ENCODE measurements at places on chromosomes 16 and 17. TPM values are rescaled to one million over a fixed set of nuclear protein-coding genes. Genes with fewer than 3 reads are reported as not detected.

DNA sequence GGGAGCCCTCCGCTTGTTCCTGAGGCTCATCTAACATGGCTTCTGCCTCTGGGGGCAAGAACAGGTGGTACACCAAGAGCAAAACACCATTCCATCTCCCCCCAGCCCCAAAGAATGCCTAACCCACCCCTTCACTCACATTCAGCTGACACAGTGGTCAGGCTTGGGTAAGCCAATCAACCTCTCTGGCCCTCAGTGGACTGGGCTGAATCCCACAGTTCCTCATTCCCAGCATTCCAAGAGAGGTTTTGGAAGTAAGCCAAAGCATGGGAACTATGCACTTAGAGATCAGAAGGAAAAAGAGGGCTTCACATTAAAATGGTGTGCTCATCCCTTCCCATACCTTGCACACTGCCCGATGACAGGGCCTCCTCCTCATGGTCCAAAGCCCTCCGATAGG is 7.8 kb downstream of the PIGS start:
- no peak for DNase-seq

- no peak for DNase-seq
These were observed 11.5 kb upstream of the KRT38 start for GRCh38 chr17:41452281-41452680.

GRCh38 chr16:2530629-2531318 is 434 bp downstream of the CEMP1 start:
- peak; percentile 20 for DNase-seq

DNA sequence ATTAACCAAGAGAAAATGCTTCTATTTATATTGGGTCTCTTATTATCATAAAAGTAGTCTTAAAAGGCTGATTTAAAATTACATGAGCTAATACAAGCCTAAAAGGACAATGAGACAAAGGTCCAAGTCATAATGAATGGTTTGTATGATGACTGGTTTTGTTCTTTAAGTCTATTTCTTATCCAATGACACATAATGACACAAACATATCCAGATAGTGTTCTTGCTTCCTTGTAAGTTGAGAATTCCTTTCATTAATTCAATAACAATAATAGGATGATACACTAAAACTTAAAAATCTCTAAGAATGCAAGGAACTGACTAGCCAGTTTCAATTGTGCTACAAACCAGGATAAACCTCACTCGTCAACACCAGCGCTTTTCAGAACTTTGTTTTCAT is 244.1 kb downstream of the CEP112 start:
- no peak for DNase-seq

The PABPN1L gene
- polyA plus RNA-seq = not detected

The PITPNM3 gene
- 0.27 TPM for polyA plus RNA-seq

The EMC6 gene
- 247 TPM for polyA plus RNA-seq

The HIGD1B gene
- 10.0 TPM for polyA plus RNA-seq

All from psoas muscle (tissue), 8 donors.